GM12878 (cell line): ENCODE measurements at places on chromosomes 5 and 9.

DNA sequence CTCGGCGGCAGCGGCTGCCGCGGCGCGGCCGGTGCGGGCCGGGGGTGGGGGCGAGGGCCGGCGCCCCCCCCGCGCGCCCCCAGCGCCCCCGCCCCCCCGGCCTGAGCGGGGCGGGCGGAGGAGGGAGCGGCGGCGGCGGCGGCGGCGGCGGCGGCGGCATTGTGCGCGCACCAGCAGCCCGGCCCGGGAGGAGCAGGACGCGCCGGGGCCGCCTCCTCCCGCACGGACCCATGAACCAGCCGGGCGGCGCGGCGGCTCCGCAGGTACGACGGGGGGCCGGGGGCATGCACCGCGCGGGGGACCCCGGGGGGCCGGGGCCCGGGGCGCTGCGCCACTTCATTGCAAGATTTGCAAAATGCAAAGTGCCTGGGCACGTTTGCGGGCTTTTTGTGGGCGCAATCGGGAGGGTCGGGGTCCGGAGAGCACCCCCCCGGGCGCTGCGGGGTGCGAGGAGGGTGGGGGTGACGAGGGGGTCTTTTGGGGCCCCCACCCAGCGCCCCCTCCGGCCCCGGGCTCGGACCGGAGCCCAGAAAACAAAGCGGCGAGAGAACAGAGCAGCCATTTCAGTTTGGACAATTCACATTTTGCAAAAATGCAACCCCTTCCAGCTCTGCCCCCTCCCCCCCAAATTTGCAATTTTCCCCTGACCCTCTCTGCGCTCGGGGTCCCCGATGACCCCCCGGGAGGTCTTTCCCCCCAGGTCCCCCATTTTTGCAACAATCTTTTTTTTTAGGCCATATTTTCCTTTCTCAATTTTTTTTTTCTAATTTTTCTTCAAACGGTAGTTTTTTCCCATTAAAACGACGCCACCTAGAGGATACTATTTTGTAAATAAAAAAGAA is at the start of gene ZNF618:
ZNF618 (plus strand) TSS at position 159 of the 842 bp plus-strand sequence; CDS start at position 231, 72 bp downstream.
- DNase-seq, result no peak

DNA sequence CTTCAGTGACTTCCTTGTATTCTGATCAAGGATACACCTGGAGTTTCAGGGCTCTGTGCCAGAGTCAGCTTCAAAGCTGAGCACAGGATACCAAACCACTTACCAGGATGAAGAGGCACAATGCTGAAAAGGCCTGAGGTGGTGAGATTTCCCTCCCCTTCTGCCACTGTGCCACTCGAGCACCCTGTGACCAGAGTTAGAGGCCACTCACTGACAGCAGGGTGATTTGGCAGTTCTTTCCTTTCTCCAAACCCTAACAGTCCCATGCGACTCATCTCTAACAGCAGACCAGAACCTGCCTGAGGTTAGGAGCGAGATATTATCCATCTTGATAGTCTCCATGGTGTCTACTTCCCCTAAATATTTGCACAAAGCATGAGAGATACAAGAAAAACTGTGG is 1.8 kb downstream of the PLGRKT start:
- DNase-seq, result no peak

DNA sequence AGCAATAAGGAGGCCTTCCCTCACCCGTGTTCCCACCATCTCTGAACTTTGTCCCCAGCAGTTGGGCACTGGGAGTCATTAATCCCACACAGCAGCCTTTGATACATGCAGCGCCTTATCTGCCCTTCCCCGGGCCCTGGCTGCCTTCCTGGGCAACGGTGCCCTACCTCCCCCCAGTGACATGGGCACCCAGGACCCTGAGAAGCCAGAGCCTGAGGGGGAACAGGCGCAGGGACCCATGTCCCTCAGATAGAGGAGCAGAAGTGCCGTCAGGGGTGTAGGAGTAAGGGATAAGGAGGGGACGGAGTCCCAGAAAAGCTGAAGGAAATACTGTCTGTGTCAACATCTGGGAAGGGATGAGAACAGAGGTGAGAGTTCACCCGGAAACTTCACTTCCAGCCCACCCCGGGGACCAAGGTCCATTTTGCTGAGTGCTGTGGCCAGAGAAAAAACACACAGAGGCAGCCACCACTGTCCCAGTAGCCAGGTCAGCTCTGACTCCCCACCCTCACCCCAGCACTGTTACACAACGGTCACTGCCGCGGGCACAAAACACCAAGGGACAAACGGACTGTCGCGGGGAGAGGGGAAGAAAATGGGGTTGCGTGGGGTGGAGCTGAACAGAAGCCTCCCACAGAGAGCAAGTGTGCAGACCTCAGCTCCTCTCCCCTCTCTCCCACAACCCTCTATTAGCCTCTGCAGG is 3.8 kb downstream of the PCDH1 start:
- DNase-seq, result no peak

DNA sequence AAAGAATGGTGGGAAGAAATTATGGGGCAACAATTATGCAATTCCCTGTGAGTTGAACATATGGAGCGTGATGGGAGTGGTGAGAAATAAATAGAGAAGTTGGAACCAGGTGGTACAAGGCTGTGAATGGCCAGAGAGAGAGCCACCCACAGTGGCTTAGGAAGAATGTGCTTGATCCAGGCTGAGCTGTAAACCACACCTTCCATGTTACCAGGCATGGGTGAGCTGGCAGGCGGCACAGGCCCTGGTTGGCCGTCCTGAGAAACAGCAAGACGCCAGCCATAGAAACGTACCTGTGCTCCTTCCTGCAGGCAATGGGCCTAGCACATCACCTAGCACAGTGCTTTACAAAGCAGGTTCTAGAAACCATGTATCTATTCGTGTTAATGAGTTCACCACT is 74.3 kb downstream of the EPB41L4B start:
- DNase-seq, result no peak
